ENCODE measurements at places on chromosomes 13 and 19.
A peak's percentile ranks its signal among the peaks of the same experiment; 100 is the strongest.

- DNase-seq: no peak
Observed at GRCh38 chr13:80572308-80572922, 231.5 kb upstream of the SPRY2 start.

DNA sequence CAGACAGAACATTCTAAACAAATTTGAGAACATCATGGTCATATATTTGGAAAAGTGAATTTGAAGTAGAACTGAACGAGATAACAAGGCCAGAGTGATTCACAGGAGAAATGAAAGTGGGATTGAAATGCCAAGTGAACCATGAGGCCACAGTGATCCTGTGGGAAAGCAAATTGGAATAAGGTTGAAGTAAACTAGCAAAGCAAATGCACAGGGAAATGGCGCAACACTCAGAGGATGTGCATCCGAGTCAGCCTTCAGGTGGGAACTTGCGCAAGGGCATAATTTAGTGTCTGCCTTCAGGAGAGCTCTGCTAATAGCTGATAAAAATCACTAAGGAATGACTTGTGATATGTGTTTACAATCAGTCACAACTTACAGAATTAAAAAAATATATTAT lies 696.6 kb downstream of the LIG4 start:
- DNase-seq: no peak

DNA sequence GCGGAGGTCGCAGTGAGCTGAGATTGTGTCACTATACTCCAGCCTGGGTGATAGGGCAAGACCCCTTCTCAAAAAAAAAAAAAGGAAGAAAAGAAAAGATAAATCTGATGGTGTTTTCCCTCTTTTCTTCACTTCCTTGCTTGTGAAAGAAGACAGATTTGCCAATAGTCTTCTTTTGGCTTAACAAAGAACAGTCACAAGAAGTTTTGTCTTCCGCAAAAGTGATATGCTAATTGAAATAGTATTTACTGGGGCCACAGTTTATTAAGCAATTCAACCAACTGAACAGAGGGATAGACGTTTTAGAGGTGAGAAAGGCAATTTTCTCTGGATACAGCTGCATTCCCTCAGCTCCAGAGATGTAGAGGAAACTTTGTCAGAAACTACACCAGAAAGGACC lies 22.9 kb upstream of the PLAUR start:
- DNase-seq: no peak

GRCh38 chr13:109162248-109163036 lies 533.0 kb downstream of the MYO16 start:
- DNase-seq: peak; percentile 30

- no peak for DNase-seq
Observed at GRCh38 chr19:47161876-47162489, 31.3 kb downstream of the SAE1 start.

DNA sequence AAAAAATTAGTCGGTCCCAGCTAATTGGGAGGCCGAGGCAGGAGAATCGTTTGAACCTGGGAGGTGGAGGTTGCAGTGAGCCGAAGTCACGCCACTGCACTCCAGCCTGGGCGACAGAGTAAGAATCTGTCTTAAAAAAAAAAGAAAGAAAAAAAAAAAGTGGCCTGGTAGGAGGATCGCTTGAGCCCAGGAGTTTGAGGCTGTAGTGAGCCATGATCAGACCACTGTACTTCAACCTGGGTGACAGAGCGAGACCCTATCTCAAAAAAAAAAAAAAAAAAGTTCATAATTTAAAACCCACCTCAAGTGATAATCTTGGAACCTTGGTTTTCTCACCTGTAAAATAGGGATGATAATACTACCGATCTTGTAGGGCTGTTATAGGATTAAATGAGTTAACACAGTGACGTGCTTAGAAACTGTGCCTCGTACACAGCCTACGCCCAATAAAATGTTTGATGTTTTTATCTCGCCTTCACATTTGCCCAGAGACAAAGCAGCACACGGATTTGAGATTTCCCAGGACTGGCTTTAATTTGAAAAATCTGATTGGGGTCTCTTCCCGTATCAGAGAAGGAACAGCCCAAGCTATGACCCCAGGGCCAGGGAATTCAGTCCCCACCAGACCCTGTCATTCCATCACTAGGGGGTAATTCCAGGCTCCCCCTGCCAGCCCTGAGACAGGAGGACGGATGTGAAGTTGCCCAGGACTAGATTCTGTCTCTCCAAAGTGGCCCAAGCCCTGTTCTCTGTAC lies 3.6 kb downstream of the SERTAD1 start:
- DNase-seq: no peak

- DNase-seq: no peak
Observed at GRCh38 chr13:76638882-76639281, 247.3 kb downstream of the KCTD12 start.

GRCh38 chr19:27718234-27718633 lies 1494.7 kb downstream of the UQCRFS1 start:
- DNase-seq: no peak

- no peak for DNase-seq
Observed at GRCh38 chr13:53622456-53622855, 593.8 kb downstream of the OLFM4 start.

- no peak for DNase-seq
Observed at GRCh38 chr13:33787051-33787591, 30.8 kb upstream of the RFC3 start.

- DNase-seq: peak; percentile 73
Observed at GRCh38 chr19:4007021-4007835, at the start of gene PIAS4. TSS of gene PIAS4 (plus strand) at chr19:4007736. CDS start at chr19:4007761, 25 bp downstream.

DNA sequence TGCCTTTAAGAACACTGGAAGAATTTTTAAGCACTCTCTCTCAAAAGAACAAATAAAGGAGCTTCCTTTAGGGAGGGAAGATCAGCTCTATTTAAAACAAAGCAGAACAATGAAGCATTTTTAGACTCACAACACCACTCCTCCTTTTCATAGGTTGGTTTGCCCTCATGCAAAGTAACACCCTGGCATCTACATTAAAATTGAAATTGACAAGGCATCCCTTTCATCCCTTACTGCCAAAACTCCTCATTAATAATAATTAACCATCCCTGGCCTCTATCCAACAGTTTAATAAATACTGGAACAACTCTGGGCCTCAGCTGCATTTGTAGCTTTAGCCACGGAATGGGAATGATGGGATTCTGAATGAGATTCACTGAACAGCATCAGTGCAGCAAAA lies 929.1 kb downstream of the PCDH9 start:
- no peak for DNase-seq

- DNase-seq: no peak
Observed at GRCh38 chr13:100491164-100491842, 97.3 kb downstream of the GGACT start.

DNA sequence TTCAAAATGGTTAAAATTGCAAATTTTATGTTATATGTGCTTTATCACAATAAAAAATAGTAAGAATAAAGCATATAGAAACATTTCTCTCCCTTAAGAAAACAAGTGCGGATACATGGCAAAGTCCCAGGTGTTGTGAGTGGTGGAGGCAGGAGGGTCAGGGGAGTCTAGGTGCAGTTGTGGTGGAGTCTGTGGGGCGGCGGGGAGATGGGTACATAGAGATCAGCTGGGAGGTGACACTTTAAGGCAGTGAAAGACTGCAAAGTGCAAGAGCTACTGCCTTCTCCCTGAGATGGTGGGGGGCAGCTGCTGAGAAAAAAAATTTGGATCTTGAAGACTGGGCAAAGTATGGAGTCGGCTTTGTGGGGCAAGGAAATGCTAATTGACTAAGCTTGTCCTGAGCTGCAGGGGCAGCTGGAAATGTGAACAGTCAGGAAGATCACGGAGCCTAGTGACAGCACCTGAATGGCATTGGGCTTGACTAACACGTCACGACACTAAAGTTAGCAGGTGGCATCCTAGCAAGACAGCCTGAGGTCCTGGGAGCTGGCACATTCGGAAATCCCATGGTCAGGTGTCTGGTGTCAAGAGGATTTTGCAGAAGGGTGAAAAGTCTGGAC lies 72.9 kb upstream of the IRS2 start:
- DNase-seq: no peak

DNA sequence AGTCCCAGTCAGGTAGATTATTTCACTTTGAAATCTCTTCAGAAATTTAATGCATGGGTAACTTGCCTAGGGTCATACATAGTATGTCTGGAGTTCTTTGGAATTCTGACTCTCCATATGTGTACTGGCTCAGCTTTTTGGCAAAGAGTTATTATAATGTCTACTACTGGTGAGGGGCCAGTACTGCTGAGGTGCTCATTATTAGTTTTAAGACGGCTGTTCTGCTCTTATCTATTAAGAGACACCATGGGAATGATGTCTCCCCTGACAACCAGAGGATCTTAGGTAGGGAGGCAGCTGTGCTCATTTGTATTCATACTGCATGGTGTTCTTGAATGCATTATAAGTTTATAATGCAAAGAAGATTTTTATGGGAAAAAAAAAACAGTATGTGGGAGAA lies 184.1 kb downstream of the RGCC start:
- DNase-seq: no peak

- no peak for DNase-seq
Observed at GRCh38 chr19:9528757-9529336, 9.6 kb downstream of the ZNF426 start.

- no peak for DNase-seq
Observed at GRCh38 chr13:20847296-20847695, 55.2 kb downstream of the XPO4 start.

DNA sequence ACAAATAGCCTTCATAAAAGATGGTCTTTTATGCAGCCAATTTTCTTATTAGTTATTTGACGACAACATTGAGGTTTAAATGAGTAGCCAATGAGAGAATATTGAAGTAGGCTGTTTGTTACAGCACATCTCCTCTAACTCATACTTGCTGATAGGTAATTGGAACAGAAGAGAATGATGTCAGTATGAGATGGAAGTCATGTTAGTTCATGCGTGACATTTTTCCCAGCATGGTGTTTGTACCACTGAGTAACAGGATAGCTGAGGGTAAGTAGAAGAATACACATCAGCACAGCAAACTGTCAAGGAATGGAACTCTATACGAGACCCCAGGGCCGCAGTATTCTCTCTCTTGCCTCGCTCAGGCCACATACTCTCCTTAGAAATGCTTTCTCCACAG lies 37.2 kb downstream of the COL4A2 start:
- DNase-seq: no peak

DNA sequence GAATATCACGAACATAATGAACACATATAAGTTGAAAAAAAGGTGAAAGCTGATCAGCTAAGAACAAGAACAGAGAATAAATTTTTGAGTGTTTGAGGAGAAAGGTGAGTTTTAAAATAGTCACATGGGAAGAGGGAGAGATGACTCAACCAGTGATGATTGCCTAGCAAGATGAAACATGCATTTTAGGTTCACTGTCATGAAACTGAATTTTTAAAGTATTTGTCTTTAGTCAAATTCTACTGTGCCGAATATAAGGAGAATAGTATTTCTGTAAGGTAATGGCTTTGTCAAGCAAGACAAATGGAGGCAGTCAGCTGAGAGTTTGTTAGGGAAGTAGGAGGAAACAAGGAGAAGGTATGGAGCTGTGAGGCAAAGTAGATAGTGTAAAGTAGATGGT lies 2557.4 kb downstream of the PCDH9 start:
- DNase-seq: no peak

DNA sequence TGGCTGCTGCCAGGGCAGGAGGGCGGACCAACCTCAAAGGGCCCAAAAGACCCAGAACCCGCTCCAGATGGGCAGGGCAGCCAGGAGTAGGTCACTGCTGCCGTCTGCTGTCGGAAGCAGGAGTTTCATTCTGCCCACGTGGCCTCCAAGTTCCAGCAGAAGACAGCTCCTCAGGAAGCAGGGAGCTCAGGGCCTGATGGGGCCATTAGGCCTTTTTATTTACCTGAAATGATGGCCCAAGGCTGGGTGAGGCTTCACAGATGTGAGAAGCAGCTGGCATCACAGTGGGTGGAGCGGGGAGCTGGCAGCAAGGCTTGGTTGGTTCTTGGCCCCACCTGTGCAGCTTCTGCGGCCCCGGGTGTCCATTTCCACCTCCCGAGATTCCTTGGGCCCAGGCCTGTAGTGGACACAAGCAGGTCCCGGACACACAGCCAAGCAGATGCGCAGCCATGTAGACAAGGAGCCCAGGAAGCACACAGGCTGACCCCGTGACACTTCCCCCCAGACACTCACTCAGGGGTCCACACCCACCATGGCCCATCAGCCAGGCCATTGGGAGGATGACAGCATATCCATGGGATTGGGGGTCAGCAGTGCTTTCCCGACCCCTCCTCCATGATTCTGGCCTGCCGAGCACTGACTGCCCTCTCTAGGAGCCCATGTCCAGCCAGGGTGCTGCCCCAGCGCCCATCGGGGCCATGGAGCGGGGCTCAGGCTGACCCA lies 26.4 kb downstream of the C13orf46 start:
- no peak for DNase-seq

DNA sequence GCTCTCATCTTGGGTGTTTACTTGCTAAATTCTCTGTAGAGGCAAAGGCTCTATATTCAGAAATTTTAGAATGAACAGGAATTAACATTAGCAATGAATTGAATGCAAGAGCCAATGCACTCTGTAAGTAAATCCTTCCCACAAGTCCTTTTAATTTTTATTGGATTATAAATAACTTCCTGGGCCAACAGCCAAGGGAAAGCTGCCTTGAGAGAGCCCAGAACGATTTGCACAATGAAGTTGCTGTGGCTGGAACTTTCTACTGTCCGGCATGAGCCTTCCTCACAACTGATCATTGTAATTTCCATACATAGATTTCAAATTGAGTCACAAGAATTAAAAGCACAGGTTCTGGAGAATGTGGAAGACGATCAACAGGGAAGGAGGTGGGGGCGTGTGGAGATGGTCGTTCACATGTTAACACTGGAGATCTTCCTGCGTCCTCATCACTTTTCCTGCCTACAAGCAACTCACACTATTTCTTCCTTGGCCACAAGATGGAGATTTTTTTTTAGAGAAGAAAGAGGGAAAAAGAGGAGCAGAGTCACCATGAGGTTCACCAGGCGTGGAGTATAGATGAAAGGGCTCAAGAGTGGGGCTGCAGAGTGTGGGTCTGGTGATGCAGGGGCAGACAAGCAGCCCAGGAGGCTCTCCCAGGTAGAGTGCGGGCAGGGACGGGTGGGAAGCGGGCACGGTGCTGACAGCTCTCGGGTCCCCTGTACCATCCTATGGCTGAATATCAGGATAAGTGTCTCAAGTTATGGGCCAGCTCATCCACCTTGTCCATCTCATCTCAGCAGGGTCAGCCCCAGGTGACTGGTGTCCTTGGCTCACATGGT lies 110.7 kb downstream of the SOX1 start:
- no peak for DNase-seq
